ENCODE measurements at places on chromosomes 3 and 15.

- no peak for DNase-seq
Observed at GRCh38 chr3:17144665-17144993, 259.9 kb downstream of the PLCL2 start.

GRCh38 chr3:79843180-79843579 lies 75.4 kb upstream of the ROBO1 start:
- no peak for DNase-seq

DNA sequence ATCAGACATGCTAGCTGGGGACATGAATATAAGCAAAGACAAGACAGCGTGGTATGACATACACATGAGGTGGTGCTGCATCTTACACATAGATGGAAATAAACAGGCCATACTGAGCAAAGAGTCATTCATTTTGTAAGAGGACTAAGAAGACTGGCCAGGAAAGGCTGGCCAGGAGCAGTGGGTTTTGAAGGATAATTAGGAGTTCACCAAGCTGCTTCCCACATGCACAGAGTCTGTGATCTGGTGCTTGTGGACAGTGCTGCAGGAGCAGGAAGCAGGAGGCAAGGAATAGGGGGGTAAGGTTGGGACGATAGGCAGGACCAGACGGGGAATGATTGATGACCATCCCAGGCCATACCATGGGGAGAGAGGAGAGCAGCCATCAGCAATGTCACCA lies 41.5 kb downstream of the ST8SIA2 start:
- no peak for DNase-seq

- DNase-seq, result no peak
Observed at GRCh38 chr3:187051724-187052366, 87.5 kb downstream of the RPL39L start.

DNA sequence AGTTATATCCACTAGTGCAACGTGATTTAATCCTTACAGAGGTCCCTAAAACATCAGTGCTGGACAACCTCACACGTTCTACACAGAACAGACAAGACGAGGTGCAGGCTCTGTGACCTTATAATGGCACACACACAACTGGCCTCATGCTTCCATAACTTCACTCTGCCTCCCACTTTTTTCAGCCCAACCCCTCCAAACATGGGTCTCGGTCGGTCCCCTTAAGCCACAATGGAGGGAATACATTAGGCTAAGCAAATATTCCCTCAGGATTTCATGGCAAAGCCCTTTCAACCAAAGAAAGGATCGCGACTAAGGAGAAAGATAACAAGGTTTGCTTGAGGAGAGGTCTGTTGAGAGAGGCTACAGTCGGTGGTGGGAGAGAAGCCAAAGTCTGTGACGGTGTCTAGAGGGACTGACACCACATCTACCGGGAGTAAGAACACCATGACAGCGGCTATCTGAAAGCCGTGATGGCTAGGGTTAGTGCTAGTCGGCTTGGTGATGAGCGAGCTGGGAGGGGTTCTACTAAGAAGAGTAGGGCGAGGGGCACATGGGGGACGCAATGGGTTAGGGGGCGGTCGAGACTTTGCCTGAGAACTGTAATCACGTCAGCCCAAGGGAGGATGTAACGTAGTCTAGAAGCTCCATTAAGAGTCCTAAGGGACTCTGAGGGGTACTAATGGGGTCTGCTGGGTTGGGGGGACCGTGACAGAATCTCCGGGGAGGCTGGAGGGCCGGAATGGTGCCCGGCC lies 1.0 kb downstream of the MYO9A start:
- DNase-seq, result no peak

- no peak for DNase-seq
Observed at GRCh38 chr15:63057468-63058345, 15.2 kb downstream of the TPM1 start.

GRCh38 chr3:54427941-54428871 lies 305.9 kb downstream of the CACNA2D3 start:
- peak; percentile 4 for DNase-seq

DNA sequence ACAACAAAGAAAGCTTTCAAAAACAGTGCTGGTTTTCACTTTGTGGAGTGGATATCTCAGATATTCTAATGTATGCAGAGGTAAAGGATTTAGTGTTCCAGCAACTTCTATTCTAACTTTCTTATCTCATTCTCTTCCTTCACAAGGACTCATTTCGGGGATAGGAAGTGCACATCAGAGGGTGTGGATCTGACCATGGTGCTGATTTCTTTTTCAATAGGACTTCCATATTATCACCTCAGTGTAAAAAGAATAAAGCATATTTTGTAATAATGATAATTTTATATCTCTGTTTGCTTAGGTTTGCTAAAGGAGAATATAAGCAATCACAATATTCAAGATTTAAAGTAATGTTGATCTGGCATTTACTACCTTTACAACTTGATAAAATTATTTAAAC lies 12.5 kb upstream of the CADM2 start:
- no peak for DNase-seq

- no peak for DNase-seq
Observed at GRCh38 chr3:127031845-127032244, 48.9 kb downstream of the PLXNA1 start.

- no peak for DNase-seq
Observed at GRCh38 chr3:101381809-101382208, 61.4 kb upstream of the IMPG2 start.

GRCh38 chr3:65094723-65095122 lies 406.9 kb upstream of the ADAMTS9 start:
- no peak for DNase-seq

DNA sequence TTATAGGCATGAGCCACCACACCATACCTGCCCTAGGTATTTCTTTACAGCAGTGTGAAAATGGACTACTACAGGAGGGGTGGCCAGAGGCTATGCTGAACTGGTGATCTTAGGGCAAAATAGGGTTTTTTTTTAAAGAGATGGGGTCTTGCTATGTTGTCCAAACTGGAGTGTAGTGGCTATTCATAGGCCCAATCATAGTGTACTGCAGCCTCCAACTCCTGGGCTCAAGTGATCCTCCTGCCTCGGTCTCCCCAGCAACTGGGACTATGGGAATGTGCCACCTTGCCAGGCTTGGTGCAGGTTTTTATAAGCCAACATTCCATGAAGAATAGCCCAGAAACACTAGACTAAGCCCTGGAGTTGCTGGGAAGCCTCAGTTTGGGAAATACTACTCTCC lies 28.6 kb upstream of the TSC22D2 start:
- no peak for DNase-seq

DNA sequence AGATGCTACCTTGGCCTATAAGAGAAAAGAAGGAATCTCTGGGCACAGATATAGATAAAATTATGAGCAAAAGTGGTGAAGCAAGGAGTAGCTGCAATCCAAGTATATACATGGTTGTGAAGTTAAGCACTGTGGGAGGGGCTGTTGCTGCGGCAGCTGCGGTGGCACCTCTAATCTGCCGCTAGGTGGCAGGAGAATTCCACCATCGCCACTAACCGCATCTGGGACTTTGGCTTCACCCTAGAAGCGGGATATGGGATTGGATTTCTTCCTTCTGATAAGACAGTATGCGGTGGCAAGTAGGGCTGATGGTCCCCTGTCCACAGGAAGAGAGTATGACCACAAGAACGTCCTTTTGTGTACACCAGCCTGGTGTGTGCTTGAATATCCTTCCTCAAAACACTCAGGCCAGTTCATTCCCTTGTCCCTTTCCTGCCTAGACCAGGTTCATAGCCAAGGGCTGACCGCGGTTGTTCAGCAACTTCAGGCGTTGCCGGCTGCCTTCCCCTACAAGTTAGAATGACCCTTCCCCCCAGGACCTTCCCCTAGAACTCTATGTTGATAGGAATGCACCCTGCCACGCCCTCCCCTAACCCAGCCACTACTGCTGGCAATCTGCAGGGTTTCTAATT lies 5.1 kb downstream of the MAGEL2 start:
- DNase-seq, result peak; percentile 37

DNA sequence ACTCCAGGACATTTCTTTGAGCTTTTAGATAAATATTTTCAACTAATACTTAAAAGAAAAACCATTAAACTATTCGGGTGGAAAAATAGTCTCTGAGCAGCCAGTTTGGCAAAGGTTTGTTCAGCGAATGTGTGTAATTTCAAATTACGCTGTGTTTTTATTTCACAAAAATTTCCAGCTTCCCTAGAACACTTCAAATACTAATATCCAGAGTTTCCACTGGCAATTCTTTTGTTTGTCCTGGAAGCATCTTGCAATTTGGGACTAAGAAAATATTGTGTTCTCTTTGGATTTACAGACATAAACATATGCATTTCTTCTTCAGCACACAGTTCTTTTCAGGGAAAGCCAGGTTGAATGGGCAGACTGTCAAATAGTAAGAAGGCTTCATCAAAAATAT lies 61.9 kb downstream of the MDFIC2 start:
- DNase-seq, result no peak

GRCh38 chr3:53046171-53047170 lies 598 bp upstream of the SFMBT1 start:
- peak; percentile 47 for DNase-seq

DNA sequence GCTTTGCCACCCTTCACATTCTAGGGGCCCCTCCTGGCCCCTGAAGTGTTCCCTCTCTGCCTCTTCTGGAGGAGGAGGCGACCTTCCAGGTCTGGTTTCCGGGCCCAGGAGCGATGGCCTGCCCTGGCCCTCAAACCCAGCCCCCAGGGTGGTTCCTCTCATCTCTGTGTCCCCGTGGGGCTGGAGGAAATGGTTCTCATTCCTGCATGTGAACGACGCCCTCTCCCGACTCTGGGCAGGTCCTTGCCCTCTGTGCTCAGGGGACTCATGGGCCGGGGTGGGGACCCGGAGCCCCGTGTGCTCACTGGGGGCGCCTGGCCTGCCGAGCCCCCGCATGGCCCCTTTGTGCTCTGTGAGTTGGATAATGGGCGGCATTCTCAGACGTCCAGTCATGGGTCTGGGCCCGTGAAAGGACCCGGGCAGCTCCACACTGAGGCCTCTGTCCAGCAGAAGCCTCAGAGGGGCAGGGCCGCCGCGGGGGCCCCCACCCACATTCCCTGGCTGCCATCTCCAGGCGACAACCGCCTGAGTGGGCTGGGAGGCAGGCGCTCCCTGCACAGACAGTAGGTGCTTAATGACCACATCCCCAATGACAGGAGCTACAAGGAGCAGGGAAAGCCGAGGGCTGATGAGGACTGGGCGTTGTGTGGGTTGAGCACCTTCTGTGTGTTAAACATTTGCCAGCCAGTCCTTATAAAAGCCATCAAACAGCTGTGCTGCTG lies 5.5 kb upstream of the PLXND1 start:
- DNase-seq, result no peak

DNA sequence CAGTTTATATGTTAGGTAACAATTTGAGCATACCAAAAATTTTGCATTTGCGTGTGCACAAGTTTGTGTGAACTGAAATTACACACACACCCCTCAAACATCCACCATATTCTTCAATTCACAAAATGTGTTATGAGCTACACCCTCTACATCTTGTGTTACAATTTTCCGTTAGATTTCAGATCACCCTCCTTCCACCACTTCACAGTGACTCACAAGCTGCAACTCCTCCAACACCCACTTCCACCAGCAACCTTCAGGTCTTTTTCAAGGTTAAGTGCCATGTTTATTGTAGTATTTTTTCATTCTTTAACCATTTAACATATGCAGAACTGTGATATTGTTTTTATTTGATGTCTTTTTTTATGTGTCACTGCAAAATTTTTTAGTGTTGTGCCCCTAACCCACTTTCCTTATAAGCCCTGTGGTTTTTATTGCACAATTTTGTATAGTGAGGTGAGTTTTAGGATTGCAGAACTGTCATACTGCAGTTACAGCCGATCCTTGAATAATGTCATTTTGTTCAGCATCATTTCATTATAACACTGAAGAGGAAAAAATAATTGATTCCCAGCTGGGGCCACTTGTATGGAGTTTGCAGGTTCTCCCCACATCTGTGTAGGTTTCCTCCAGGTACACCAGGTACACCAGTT lies 148.9 kb downstream of the PLCL2 start:
- no peak for DNase-seq

GRCh38 chr15:74129586-74130154 lies 716 bp upstream of the ISLR2 start:
- no peak for DNase-seq

DNA sequence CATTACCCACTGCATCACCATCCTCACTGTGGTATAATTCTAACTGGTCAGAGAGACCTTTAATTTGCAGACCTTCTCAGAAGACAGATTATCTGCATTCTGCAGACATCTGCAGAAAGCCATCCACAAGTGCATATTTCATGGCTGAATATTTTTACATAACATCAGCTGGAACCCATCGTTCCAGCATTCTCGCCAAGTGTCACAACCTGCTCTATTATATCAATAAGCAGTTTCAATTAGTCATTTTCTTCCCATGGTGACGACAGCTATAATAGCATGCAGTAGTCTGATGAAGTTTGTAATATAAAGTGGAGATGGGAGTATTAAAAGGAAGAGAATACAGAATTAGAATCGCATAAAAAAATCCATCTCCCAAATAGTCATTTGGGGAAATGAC lies 334.7 kb downstream of the FHIT start:
- DNase-seq, result no peak

DNA sequence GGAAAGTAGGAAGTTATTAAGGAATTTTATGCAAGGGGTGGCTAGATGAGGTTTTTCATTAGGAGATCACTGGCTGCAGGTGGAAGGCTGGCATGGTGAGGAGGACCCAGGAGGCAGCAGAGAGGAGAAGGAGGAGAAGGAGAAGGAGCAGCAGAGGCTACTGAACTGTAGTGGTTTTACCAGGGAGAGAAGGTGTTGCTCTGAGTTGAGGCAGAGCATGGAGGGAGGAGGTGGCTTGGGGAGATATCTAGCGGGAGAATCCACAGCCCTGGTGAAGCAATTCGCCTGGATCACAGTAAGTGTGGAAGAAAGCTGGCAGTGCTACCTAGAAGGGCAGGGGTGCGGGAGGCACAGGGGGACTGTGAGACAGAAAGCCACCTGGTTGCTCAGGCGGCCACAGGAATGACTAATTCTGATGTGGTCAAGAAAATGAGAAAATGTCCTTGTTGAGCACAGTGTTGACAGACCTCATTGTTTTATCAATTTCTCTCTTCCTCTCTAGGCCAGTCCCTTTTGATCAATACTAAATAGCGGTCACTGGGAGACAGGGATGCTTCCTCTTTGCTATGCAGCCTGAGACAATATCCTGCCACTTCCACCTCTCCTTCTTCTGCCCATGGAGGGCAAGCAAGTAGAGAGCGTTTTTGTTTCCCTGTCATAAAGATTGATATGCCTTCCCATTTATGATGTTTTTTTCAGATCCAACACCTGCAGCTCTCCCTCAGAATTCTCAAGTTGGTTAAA lies 94.6 kb downstream of the EEFSEC start:
- no peak for DNase-seq

DNA sequence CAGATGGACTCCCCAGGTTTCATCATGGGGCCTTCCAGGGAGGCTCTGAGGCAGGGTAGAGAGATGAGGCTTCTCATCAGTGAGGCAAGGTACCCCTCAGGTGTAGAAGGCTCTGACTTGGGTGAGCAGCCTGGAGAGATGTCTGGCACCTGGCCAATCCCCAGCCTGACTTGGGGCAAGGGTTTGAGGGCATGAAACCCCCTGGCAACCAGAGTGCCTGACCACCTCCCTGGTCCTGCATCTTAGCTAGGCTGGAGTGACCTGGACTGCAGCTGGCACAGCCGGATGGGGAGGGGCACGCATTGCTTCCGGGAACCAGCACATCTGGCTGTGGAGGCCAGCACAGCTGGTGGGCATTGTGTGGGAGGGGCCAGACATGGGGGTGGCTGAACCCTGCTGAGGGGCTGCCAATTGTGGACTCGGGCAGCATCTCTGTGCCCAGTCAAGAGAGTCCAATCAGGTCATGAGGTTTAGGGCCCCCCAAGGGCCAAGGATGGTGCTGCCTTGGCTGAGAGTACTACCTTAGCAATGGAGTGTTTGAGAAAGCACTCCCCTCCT lies 1.9 kb downstream of the ZBTB47 start:
- DNase-seq, result no peak

- DNase-seq, result no peak
Observed at GRCh38 chr3:150462108-150462507, 54.0 kb downstream of the TSC22D2 start.

Measured in stimulated activated CD4-positive, alpha-beta T cell treated with anti-CD3 and anti-CD28 coated beads, Interleukin-12 subunit alpha, Interleukin-12 subunit beta, amount 100 ng/mL, for 4 hours (primary cell).